ENCODE measurements at places on chromosomes 5 and 9. TPM values are rescaled to one million over a fixed set of nuclear protein-coding genes. Genes with fewer than 3 reads are reported as not detected.

Gene SPATA9
- total RNA-seq, result not detected

Gene C9orf153
- total RNA-seq, result 0.14 TPM

Gene MYMK
- total RNA-seq, result not detected

Gene SH3TC2
- total RNA-seq, result 60.6 TPM

Gene B4GALT1
- 14.1 TPM for total RNA-seq

Gene PELO
- 24.0 TPM for total RNA-seq

Gene GIN1
- 6.7 TPM for total RNA-seq

Gene TLX3
- total RNA-seq, result not detected

Gene ACER2
- 10.7 TPM for total RNA-seq

Gene DIRAS2
- total RNA-seq, result 1.0 TPM

Gene ZNF300
- total RNA-seq, result 6.5 TPM

Gene RNF180
- total RNA-seq, result 3.2 TPM

Gene BARX1
- not detected for total RNA-seq

Gene SLC36A3
- total RNA-seq, result not detected

Gene HRCT1
- 0.93 TPM for total RNA-seq

Gene MSX2
- 0.17 TPM for total RNA-seq

Gene IL3
- total RNA-seq, result not detected

Gene ARID3C
- 0.51 TPM for total RNA-seq

Gene DAPK1
- total RNA-seq, result 51.6 TPM

Gene CCDC171
- 0.98 TPM for total RNA-seq

Gene C9orf50
- not detected for total RNA-seq

Gene ZNF474
- 0.17 TPM for total RNA-seq

Gene KCNIP1
- 20.8 TPM for total RNA-seq

Gene N4BP3
- total RNA-seq, result 43.9 TPM

Gene LRRTM2
- 6.1 TPM for total RNA-seq

Gene PCDHAC2
- total RNA-seq, result 0.34 TPM

Gene FGF18
- total RNA-seq, result not detected

Gene FOXD4L4
- 0.17 TPM for total RNA-seq

Gene LECT2
- total RNA-seq, result not detected
